Esophagus muscularis mucosa (tissue), 4 donors: ENCODE measurements at places on chromosomes 7 and 10. TPM values are rescaled to one million over a fixed set of nuclear protein-coding genes. Genes with fewer than 3 reads are reported as not detected.

Gene ATP6V0A4
- total RNA-seq: not detected

DNA sequence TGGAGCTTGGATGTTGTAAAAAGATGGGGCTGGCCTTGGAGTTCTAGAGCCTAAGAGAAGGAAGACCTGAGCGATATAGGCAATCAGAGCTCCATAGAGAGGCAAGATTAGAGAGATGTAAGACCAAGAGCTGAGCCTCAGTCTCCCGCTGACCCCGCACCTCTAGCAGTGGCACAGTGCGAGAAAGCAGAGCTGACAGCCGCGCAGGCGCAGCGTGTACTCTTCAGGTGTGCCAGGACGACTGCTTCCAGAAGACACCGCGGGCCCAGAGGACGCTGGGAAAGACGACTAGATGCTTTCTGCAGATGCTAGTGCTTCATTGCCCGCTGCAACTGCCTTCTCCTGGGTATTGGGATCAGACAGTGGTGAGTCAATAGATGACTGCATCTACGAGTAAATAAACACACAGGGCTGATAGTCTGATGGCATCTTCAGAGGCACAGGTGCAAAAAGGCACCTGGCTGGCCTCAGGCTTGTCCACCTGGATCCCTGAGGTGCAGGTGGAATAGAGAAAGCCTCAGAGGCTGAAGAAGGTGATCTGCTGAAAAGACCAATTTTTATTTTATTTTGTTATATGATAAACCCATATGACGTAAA, 38.1 kb upstream of the CCDC6 start:
- no peak for DNase-seq

GRCh38 chr10:46554166-46554781, 2.2 kb downstream of the GPRIN2 start:
- no peak for DNase-seq

Gene CYP26C1
- total RNA-seq: not detected

GRCh38 chr10:7593063-7593462, 73.7 kb downstream of the ITIH5 start:
- no peak for DNase-seq

Gene EPO
- not detected for total RNA-seq

Gene LIPJ
- total RNA-seq: 0.19 TPM

DNA sequence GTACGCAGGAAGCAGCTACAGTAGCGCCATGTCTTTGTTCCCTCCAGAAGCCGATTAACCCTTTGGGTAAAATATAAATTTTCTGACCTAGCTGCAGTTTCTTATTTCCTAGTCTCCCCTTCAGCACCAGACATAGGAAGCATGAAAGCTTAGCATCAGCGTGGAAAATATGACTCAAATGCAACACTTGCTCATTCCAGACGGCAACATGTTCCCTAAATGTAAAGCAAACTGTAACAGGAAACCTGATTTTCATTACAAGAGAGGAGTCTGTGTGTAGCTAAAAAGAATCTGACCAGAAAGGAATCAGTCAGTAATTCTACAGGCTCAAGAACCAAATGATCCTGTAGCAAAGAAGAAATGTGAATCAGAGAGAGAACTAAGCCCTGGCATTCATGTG, 219.2 kb downstream of the C7orf25 start:
- no peak for DNase-seq

DNA sequence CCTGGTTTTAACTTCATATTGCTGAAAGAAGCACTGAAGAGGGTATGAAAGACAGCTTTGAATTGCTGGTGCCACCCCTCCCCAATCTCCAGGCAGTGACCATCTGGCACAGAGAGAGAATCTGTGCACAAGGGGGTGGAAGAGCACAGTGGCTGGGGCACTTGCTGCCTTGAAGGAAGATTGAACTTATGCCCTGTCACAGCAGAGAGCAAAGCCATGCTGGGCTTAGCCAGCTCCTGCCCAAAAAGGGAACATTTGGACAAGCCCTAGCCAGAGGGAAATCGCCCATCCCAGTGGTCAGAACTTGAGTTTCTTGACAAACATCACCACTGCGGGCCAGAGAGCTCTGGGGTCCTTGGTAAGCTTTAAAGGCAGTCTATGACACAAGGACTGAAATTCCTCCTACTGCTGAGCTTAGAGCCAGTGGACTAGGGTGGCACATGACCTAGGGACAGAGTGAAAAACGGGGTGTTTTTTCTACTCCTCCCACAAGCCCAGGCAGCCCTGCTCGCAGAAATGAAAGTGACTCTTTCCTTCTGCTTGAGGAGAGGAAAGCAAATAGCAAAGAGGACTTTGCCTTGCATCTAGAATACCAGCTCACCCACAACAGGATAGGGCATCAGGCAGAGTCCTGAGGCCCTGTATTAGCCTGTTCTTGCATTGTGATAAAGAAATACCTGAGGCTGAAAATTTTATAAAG, 257.2 kb downstream of the CTNNA3 start:
- DNase-seq: no peak

Gene CYP3A5
- total RNA-seq: 1.3 TPM

- no peak for DNase-seq
These were observed 23.9 kb downstream of the ATP6V1F start for GRCh38 chr7:128886391-128887168.
